ENCODE measurements at places on chromosomes 3 and 15.

DNA sequence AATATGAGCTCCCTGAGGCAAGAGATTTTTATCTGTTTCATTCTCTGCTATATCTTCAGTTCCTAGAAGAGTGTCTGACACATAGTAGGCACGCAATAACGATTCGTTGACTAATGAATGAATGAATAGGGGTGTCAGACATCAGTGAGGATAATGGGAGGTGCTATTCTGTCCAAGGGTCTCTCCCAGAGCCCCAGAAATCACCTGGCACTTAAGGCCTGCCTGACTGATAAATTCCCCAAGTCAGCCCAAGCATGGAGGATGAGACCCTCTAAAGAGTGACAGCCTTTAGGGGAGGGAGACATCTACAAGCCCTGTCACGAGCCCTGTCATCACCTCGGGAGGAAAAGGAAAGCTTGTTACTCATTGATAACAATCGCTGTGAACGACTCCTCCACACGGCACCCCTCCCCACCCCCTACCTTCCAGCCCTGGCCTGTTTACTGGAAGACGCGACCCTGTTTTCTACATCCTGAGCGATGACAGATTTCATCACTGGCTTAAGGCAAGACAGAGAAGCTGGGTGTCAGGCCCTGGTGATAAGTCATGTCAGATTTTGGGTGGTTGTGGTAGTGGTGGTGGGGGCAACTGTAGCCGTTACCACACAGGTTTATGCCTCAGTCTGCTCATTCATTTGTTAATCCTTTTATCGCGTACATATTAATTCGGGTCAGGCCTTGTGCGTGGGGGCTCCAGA lies 23.1 kb downstream of the BHLHE40 start:
- peak; percentile 63 for DNase-seq

DNA sequence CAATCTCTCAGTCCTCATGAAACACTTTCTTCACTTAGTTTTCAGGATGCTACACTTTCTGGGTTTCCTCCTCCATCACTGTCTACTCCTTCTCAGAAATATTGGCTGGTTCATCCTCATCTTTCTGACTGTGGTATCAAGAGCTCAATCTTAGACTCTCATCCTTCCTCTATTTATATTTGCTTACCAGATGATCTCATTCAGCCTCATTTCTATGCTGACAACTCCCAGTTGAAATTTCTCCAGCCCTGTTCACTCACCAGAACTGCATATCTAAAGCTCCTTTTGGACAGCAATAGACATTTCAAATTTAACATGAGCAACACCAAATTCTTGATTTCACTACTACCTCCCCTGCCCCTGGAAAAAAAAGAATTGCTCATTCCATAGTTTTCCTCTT lies 48.0 kb upstream of the FBN1 start:
- no peak for DNase-seq

DNA sequence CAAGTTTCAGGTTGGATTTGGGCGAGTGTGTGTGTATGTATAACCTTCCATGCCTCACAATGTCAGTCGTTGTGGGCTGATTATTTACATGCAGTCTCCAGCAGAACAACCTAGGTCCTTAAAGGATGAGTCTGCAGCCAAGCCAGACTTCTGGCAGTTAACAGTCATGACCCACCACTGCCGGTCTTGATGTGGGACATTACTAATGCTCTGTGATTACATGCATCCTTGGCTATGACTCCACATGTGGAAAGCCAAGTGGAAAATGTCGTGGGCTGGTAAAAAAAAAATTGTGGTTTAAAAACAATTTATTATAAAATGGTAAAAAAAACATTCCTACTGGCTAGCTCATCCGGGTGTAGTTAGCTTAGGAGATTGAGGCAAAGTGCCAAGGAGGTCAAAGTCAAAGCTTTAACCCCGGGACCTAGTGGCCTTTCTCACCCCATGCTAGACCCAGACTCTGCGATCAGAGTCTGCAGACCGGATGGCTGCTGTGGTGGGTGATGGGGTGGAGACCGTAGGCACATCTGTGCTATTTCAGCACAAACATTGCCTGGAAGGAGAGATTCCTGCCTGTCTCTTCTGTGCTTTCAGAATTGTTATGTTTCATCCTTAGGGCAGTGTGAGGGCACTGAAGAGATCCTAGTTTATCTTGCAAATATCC lies 6.8 kb downstream of the RARRES1 start:
- no peak for DNase-seq

DNA sequence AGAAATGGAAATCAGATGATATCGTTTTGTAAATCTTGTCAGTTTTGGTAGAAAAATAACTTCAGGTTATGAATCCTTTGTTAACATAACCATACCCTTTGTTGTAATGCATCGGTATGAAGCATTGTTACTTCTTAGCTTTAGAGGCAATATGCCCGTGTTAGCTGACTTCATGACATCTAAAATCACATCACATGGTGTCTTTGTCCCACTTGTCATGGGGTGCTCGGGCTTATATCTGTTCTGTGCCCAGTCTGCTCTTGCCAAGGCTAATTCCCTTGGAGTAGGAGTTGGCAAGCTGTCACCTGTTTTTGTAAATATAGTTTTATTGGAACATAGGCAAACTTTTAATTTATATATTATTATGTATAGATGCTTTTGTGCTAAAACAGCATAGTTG lies 39.6 kb downstream of the SLC25A26 start:
- DNase-seq = no peak

- no peak for DNase-seq
Measured at GRCh38 chr15:85673326-85673725, 121.4 kb downstream of the KLHL25 start.

DNA sequence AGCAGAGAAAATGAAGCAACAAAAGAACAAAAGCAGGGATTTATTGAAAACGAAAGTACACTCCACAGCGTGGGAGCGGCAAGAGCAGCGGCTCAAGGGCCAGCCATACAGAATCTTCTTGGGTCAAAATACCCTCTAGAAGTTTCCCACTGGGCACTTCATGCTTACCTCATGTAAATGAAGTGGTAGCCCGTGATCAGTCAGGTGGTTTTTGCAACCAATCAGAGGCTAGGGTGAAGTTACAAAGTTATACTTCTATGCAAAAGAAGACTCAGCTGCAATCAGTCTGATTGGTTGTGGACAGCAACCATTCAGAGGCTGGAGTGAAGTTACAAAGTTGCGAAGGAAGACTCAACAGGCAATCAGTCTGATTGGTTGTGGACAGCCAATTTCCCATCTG lies 37.8 kb upstream of the TRH start:
- no peak for DNase-seq

DNA sequence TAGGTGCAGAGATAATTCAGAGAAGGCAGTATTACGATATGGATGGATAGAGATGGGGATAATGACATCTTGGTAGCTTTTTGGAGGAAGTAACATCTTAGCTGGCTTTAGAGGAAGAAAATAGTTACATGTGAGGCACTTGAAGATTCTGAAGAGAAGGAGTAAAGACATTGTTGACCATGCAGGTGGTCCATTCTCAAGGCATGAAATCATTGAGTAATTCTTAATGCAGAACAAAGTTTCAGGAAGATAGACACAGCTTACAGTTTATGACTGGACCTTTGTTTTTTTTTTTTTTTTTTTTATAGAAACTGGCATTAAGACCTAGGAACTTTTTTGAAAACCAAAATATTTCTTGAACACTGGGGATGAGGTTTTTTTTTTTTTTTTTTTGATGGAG lies 28.2 kb downstream of the MBNL1 start:
- DNase-seq = no peak
